Aorta (tissue), 5 donors: ENCODE measurements at places on chromosomes 2 and 18. TPM values are rescaled to one million over a fixed set of nuclear protein-coding genes. Genes with fewer than 3 reads are reported as not detected.

GRCh38 chr2:101860782-101861181, 131.0 kb upstream of the IL1R2 start:
- no peak for DNase-seq
- H3K36me3 ChIP-seq = peaks cover 9% of the 10 kb centered on the region
- H3K27ac ChIP-seq = no peak overlapping the region
- no peak overlapping the region for H3K4me3 ChIP-seq
- no peaks in the 10 kb centered on the region for H3K27me3 ChIP-seq

The PDCL3 gene
- total RNA-seq = 15.8 TPM

DNA sequence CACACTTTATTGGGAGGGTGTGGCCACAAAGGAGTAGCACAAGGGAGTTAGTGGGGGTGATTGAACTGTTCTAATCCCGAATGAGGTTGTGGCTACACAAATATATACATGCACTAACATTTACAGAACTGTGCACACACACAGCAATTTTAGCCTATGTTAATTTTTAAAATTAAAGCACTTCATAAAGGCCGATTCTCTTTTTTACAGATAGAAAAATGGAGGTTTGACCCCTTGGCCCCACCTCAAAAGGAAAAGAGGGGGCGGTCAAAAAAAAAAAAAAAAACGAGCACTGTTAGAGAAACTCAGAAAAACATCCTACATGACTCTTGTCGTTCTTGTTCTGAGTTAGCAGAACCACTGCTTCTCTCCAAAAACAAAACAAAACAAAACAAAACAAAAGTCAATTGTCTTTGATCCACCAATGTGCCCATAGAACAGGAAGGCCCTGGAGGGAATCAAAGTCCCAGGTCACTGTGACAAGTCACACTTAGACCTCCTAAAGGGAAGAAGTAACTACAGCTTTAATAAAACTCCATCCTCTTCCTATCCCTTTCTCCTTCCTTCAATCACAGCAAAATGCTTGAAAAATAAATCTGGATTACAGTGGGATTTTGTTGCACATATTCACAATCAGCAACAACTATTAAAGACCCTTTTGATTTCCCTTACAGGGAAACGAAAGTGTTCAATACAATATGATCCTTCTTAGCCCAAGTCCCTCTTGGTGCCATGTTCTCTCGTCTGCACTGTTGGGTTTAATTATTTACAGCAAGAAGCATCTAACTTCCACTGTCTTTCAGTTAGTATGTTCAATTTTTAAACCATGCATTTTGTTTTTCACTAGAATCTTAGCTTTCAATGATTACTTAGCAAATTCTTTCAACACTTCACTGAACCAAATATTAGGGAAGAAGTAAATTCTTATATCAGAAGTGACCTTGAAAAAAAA, 16.6 kb downstream of the LRP2 start:
- no peaks in the 10 kb centered on the region for H3K27me3 ChIP-seq
- no peak for DNase-seq

DNA sequence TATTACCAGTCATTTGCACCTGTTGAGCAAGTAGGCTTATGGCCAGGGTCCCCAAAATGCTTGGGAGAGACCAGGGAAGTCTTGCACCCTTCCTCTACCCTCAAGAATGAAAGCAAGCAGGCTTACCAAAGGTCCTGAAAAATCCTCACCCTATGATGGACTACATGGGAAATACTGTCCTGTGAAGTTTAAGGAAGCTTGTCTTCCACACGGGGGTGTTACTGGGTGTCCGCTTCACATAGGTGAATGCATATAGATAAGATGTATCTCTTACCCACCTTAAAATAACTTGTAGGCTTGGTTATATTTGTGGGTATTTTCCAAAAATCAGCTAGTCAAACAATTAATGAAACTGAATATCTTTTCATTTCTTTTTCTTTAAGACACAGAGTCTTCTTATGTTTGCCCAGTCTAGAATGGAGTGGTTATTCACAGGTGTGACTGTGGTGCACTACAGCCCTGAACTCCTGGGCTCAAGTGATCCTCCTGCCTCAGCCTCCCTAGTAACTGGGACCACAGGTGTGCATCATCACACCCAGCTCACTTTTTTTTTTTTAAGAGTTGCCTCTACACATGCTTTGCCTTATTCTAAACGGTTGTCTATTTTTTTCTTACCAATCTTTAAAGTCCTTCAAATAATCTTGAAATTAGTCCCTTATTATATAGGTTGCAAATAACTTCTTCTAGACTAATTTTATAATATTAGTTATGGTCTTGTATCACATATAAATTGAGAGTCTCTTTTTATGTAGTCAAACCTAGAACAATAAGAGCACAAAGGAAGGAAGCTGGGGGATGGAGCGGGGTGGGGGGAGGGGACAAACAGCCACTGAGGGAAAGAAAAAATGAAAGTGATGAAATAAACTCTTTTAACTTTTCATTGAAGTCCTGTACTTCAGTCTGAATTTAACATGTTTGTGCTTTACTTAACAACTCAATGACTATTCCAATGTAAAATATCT, 49.0 kb downstream of the CERKL start:
- DNase-seq = no peak
- no peaks in the 10 kb centered on the region for H3K36me3 ChIP-seq
- no peaks in the 10 kb centered on the region for H3K27me3 ChIP-seq
- no peak overlapping the region for H3K27ac ChIP-seq
- no peak overlapping the region for H3K4me3 ChIP-seq

- H3K4me3 ChIP-seq = peak overlapping the region; percentile 9
- H3K4me1 ChIP-seq = no peaks in the 10 kb centered on the region
- DNase-seq = no peak
- no peak overlapping the region for H3K27ac ChIP-seq
- H3K36me3 ChIP-seq = no peaks in the 10 kb centered on the region
- no peaks in the 10 kb centered on the region for H3K27me3 ChIP-seq
Measured at GRCh38 chr2:172021955-172022354, 22.2 kb downstream of the METAP1D start.

DNA sequence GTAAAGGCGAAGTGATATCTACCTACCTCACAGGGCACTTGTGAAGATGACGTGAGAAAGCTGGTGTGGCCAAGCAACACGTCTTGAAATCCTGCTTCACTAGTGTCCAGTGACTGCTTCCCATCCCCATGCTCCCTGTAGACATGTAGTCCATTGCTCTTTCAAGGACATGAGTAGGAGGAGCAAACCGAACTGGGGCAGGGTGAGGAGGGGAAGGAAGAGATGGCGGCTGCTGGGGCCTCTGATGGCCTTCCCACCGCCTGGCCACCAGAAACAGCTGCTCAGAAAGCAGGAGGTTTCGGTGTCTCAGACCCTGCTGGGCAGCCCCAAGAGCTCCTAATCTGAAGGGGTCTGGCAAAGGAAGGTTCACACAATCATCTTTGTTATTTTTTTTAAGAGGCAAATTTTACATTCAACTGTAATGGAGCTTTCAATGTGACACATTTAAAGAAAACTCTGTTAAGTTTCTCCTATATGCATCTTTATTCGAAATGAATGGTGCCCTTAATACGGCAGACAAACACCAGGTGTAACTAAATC, 14.7 kb downstream of the CPLX4 start:
- no peak overlapping the region for H3K4me3 ChIP-seq
- no peaks in the 10 kb centered on the region for H3K27me3 ChIP-seq
- no peak for DNase-seq
- H3K36me3 ChIP-seq = no peaks in the 10 kb centered on the region
- no peak overlapping the region for H3K27ac ChIP-seq

The ALPP gene
- total RNA-seq = not detected

DNA sequence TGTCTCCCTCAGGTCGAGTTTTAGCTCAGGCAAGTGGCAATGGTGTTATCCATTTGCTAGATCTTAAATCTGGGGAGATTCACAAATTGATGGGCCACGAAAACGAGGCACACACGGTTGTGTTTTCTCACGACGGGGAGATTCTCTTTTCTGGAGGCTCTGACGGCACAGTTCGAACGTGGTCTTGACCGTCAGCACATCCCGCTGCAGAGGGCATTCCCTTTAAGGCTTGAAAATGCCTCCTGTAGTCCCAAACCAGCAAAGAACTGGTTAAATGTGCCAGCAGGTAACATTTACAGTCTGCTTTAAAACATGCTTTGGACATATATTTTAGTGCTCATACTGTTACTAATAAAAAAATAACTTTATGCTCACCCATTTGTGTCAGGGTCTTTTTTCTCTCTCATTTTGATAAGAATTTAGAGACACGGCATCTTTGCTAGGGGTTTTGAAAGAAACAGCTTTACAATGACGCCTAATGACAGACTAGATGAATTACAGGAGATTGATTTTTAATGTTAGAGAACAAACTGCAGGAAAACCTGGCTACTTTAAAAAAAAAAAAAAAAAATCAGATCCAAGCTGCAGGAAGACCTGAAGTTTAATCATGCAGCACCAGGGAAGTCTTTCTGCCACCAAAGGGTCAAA, 602 bp upstream of the VWC2L start:
- H3K27me3 ChIP-seq = no peaks in the 10 kb centered on the region
- no peaks in the 10 kb centered on the region for H3K4me1 ChIP-seq
- H3K27ac ChIP-seq = no peak overlapping the region
- no peak overlapping the region for H3K4me3 ChIP-seq
- no peaks in the 10 kb centered on the region for H3K36me3 ChIP-seq

The VWC2L gene
- not detected for total RNA-seq

DNA sequence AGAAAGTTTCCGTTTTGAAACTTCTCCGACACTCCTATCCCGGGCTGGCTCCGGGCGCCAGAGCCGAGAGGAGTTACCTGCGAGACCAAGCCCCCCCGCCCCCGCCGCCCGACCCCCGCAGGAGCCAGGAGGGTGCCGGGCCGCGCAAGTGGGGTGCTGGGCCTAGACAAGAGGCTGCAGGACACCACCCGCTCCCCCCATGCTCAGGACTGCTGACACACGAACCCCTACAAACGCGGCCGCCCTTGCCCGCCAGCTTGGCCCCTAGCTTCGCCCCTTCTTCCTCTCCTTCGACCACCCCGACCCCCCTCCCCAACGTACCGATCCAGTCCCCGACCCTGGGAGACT, 497 bp downstream of the PLA2R1 start:
- peak; percentile 80 for DNase-seq
- no peak overlapping the region for H3K27ac ChIP-seq
- peaks cover 2% of the 10 kb centered on the region for H3K4me1 ChIP-seq

DNA sequence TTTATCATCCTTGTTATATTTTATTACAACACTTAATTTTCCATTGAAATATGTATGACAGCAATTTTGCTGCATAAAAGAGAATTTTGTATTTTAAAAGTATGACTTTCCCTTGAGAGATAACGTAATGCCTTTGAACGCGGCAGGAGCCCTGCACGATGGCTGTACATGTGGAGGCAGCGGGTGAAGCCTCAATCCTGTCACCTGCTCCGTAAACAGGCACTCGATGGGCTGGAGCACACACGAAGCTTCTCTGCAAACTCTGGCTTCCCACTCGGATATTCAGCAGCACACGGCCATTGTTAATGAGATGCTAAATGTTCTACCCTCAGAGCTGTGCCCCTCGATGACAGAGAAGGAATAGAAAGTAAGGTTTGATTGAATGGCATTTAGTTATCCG, 184.4 kb downstream of the RTP5 start:
- no peak overlapping the region for H3K4me3 ChIP-seq
- no peaks in the 10 kb centered on the region for H3K36me3 ChIP-seq
- no peak for DNase-seq
- H3K27ac ChIP-seq = no peak overlapping the region
- H3K4me1 ChIP-seq = no peaks in the 10 kb centered on the region

The MTCL1 gene
- total RNA-seq = 14.2 TPM

DNA sequence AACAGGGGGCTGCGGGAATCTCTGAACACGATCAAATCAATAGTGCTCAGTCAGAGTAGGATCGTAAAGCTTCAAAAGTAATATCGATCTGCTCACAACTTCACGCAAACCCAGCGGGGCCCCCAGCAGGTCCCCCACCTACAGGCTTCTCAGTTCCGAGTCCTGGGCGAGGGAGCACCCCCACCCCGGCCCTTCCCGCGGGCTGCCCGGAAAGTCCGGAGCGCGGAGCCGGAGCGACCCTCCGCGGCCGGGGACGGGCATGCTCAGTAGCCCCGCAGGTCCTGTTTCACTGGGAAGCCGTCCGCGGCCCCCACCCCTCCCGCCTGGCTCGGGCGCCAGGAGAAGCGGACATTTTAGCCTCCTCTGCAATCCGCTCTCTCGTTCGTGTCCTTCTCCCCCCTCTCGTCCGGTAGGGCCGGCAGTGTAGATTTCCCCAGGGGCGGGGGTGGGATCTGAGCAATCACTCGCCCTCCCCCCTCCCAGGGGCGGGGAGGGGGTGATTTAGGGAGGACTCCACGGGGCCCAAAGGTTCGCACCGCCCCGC, 3.3 kb upstream of the SPRED2 start:
- H3K4me1 ChIP-seq = no peaks in the 10 kb centered on the region
- H3K27me3 ChIP-seq = no peaks in the 10 kb centered on the region
- no peaks in the 10 kb centered on the region for H3K36me3 ChIP-seq
- peak overlapping the region; percentile 86 for H3K4me3 ChIP-seq
- DNase-seq = peak; percentile 95

The TCF23 gene
- 0.39 TPM for total RNA-seq

The ASB18 gene
- not detected for total RNA-seq

The SCN3A gene
- 19.3 TPM for total RNA-seq

DNA sequence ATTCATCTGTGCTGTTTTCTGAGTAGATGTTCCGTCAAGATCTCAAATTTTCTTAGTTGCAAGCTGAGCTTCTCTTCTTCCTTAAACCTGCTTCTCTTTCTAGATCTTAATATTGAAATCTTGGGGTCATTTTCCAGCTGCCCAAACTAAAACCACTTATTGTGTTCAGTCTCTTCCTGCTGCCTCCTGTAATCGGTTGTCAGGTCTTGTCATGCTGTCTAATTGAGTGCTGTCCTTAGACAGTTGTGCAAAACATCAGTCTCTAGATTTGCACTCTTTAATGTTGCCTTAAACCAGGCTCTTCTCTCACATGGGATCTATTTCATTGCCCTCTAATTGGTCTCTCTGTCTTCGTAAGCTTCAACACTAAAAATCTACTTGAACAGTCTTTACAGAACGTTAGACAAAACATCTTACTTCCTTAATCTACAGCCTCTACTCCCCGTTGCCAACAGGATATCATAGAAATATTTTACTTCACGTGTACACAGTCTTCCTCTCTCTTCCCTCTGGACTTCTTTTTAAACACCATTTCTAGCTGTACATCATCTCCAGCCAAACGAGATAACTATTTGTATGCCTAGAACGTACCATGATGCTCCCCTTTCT, 34.9 kb downstream of the GPD2 start:
- H3K27me3 ChIP-seq = no peaks in the 10 kb centered on the region
- no peaks in the 10 kb centered on the region for H3K36me3 ChIP-seq
- peaks cover 4% of the 10 kb centered on the region for H3K4me1 ChIP-seq
- DNase-seq = no peak

GRCh38 chr2:223601932-223602666, at the start of gene SCG2:
Gene SCG2 (minus strand): TSS chr2:223602361. CDS start chr2:223599282, 3,079 bp downstream.
- no peaks in the 10 kb centered on the region for H3K4me1 ChIP-seq
- H3K4me3 ChIP-seq = no peak within 1 kb of the TSS
- H3K36me3 ChIP-seq = no peaks in the 10 kb centered on the region
- no peaks in the 10 kb centered on the region for H3K27me3 ChIP-seq
- peak; percentile 88 for DNase-seq

The VWA3B gene
- total RNA-seq = 0.36 TPM

The CNTNAP5 gene
- not detected for total RNA-seq

GRCh38 chr18:74775239-74775638, 177.6 kb downstream of the ZNF407 start:
- no peak overlapping the region for H3K27ac ChIP-seq
- DNase-seq = no peak
- H3K27me3 ChIP-seq = no peaks in the 10 kb centered on the region
- no peak overlapping the region for H3K4me3 ChIP-seq
- H3K36me3 ChIP-seq = no peaks in the 10 kb centered on the region
- H3K4me1 ChIP-seq = no peaks in the 10 kb centered on the region
